ENCODE measurements at places on chromosomes 3 and 15.

DNA sequence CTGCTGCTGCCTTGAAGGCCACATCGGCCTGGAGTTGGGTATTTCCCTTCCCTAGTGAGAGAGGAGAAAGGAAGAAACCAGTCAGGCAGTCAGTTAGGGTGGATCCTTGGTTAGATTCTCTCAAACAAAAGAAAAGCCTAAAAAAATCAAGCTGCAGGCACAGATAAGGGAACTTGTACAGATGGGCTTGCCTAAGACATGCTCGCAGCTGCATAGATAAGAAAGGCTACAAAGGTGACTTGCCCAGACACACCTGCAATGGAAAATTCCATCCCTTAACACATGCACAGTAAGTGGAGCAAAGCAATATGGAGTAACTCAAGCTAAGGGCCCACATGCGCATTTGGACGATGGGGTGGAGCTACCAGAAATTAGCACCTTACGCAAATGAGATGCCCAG is 199.7 kb upstream of the ARPP21 start:
- no peak for DNase-seq

GRCh38 chr3:14403619-14404155 is 1.3 kb downstream of the SLC6A6 start:
- no peak for DNase-seq

DNA sequence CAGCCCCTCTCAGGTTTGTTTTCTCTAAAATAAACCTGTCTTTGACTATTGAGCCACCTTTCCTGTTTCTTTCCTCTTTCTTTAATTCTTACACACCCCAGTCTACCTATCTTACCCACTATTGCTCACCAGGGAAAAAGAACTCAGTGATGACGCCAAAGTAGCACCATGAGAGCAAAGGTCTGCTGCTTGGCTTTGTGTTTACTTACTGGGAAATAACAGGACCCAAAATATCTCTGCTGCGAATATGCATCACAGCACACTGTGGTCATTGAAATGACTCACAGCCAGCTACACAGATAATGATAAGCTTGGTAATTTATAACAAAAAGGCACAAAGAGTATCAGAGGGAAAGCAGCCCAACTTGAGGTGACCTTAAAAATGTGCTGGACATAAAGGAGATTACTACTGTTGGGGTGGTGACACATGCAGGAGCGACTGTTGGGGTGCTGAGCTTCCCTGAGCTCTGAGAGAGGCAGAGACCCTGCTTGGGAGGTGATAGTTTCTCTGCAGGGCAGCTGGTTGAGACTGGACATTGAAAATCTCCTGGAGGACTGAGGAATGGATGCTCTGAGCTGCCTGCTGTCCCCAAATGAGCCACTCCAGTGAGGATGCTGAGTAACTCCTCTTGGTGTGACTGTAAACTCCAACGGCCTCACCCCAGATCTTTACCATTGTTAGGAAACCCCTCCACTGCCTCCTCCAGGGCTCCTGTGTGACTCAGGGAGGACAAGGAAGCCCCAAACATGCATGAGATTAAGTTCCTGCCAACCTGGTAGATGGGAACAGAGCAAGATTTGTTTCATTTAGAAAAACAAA is 14.5 kb downstream of the EFCAB12 start:
- DNase-seq = no peak

- no peak for DNase-seq
These were observed 29.1 kb upstream of the ST6GAL1 start for GRCh38 chr3:186901135-186901734.

DNA sequence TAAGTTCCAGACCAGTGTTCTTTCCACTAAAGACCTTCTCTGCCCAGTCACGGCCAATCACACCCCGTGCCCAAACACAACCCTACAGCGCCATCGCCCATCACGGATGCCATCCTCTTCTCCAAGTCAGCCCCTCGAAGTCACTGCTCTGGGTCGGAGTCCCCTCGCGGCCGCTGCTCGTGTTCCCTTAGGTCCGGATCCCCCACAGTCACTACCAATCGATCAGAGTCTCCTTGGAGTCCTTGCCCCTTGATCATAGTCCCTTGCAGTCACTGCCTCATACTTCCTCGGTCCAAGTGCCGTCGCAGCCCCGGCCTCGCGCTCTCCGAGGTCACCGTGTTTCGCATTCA is 461 bp downstream of the PCYT1A start:
- peak; percentile 29 for DNase-seq

DNA sequence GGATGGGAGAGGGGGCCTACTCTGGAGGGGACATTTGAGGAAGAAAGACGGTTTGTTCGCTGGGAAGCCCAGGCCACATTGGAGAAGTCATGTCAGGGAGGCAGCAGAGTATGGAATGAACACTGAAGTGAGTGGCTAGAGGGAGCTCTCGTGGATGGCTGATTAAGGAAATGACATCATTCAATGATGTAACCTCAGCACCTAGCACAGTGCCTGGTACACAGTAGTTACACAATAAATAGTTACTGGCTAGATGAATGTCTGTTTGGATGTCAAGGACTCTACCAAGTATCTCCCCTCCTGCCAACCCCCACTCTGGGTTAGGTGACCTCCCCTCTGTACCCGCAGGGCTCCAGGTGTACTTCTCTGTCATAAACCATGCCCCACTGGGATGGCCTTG is 121.1 kb downstream of the CLSTN2 start:
- no peak for DNase-seq

- no peak for DNase-seq
These were observed 8.8 kb upstream of the DNAJA4 start for GRCh38 chr15:78255421-78256043.

GRCh38 chr3:61986473-61986872 is 386.9 kb downstream of the FEZF2 start:
- DNase-seq = no peak

DNA sequence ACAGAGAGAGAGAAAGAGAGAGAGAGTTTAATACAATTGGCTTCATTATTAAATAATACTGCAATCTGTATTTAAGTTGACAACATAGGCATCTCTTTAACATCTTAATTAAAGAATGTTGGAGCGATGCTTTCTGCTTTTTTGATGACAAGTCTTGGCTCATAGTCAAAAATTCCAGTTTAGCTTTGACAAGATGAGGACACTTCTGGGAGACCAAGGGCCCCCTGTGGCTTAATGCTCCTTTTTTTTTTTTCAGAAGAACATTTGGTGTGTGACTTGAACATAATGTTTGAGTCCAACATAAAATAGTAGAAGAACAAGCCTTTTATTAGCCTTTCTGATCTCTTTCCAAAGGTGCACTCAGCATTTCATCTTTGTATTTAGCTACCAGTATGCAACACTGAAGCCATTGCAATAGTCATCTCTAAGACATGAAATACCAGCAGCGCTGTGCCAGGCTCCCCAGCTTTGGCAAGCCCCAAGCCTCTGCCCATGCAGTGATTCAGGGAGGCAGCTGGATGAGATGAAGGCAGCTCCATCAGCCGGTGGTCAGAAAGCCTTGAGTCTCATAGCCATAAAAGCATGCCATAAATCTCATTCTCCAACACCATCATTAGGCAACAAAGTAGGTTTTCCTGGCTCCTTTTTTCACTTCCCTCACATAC is 349.4 kb upstream of the SEMA6D start:
- no peak for DNase-seq

GRCh38 chr3:195197765-195198425 is 73.1 kb downstream of the XXYLT1 start:
- no peak for DNase-seq

GRCh38 chr3:4739289-4740236 is 239.7 kb upstream of the BHLHE40 start:
- no peak for DNase-seq
